Mesenchymal stem cell (in vitro differentiated cells and primary cell): ENCODE measurements at places on chromosomes 4 and X.
A peak's percentile ranks its signal among the peaks of the same experiment; 100 is the strongest.

DNA sequence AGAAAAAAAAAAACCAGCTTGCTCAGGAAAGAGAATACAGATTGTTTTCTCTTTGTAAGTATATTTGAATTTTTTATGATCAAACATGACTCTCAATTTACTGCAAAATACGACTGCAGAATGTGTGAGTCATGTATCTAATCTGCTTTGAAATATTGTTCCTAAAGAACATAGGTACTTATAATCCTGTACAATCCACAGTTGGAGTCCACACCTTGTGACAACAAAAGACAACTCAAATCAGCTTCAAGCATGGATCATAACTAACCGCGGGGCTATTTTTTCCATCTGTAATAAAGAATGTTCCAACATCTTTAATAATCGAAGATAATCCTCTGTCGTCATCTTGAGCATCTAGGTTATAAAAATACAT is 77.8 kb upstream of the STIM2 start:
- DNase-seq, result no peak

DNA sequence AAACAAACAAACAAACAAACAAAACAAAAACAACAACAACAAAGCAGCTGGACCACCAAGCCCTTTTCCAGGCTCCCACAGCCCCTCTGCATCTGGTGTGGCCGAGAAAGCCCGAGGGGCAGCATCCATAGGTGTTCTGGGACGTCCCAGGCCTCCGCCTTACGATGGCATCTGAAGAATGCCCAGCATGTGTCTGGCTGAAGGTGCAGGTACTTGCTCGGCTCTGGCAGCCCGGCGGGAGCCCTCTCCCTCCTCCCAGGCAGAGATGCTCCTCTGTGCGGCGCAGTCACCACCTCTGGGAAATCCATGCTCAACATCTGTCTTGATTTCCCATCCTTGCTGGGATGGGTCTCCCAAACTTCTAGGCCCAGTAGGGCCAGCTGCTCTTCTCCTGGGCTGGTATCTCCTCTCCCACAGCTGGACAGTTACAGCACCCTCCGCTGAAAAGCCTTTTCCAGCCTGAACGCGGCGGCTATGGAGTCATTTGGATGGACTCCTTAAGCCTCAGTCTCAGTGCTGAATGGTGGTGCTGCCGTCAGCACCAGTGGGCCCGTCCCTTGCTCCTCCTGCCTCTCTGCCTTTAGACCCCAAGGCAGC is 4.3 kb downstream of the PSAPL1 start:
- DNase-seq, result no peak

DNA sequence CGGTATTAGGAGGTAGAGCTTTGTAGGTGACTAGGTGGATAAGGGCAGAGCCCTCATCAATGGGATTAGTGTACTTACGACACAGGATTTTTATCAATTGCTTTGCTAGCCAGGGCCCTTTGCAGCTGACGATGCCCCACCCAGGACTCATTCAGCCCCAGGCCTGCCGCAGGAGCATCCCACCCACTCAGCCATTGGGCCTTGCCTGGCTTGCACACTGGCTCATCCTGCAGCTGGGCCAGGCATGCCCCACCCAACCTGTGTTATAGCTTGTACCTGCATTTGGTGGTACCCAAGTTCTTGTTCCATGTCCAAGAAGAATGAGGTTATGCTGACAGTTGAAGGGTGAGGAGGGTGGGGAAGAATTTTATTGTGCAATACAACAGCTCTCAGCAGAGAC is 317.5 kb downstream of the PPARGC1A start:
- DNase-seq, result no peak

DNA sequence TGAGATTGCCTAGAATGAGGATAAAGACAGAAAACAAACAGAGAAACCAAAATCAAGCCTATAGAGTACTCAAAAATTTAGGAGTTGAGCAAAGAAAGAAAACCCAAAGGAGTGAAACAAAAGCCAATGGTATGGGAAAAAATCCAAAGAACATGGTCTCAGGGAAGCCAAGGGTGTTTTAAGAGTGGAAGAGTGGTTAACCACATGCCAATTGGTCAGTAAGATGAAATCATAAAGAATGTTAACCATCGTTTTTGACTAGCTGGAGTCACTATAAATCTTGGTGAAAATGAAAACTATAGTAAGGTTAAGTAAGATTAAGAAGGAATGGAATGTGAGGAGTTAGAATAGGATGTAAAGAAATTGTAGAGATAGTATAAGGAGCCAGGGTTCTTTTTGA is 64.7 kb upstream of the RPL34 start:
- no peak for DNase-seq

DNA sequence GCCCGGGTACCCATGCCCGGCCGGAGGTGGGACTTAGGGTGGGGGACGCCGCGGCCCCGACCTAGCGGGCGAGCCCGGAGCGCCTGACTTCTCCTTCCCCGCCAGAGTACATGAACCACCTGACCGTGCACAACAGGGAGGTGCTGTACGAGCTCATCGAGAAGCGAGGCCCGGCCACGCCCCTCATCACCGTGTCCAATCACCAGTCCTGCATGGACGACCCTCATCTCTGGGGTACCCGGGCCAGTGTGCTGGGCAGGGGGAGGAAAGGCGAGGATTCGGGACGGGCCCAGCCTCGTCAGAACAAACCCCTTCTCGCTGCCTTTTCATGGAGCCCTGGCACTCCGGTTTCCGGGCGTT is 622 bp downstream of the TAFAZZIN start:
- DNase-seq, result peak; percentile 67

DNA sequence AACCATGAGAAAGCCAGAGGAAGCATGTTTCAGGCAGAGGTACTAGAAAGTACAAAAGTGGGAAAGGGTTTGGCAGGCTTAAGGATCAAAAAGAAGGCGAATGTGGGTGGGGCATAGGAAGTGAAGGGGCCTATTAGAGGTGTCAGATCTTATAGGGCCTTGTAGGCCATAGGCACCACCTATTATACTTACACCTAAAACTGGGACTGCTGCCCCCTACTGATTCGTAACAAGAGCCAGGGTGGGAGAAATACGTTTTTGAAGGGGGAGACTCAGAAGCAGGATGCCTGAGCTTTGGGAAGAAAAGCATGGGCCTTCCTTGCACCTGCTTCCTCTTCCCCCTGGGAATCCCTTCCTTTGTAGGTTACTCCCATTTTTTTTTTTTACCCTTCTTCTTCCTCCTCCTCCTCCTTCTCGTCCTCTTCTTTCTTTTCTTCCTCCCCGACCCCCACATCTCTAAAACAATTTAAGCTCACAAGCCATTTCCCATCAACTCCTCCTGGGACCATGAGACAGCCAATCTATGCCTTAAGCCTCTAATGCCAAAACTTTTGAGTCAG is 40.7 kb upstream of the GPC3 start:
- DNase-seq, result no peak

GRCh38 chr4:1310031-1310795 is 20.5 kb downstream of the MAEA start:
- no peak for DNase-seq

DNA sequence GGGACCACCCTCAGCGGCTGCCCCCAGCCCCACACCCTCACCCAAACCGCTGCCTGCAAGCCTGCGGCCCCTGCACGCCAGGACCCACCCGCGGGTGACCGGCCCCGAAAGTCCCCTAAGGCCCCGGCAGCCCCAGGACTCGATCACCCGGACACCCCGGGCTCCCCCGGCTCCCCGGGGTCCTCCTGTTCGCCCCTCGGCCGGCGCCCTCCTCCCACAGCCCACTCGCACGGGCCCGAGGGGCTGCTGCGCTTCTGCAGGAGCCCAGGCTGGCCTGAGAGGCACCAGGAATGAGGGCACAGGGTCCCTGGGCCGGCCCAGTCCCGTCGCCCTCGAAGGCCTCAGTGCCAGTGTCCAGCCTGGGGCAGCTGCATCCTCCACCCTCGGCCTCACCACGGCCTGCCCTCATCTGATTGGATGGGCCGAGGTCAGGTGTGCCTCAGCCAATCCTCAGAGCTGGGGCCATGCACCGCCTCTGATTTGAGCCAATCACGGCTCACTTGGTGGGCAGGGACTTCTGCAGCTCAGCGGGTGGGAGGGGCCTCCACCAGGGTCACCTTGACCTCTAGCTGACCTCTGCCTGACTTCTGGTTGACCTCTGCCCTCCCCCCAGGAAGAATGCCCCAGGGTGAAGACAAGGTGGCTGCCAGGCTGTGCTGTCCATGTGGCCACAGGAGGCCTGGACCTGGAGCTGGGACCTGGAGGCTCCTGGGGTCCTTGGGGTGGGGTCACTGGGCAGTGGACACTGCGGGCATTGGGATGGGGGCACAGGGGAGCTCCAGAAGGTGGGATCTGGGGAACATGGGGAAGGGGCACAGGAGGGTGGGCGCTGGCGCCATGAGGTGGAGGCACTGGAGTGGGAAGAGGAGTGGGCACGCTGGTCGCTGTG is 97.6 kb upstream of the NKX1-1 start:
- no peak for DNase-seq
